ENCODE measurements at places on chromosomes 5 and 9. TPM values are rescaled to one million over a fixed set of nuclear protein-coding genes. Genes with fewer than 3 reads are reported as not detected.

The SHOC1 gene
- not detected for total RNA-seq

The SHB gene
- total RNA-seq = 0.81 TPM

The GZMA gene
- not detected for total RNA-seq

The PDGFRB gene
- 1.8 TPM for total RNA-seq

The TIMD4 gene
- not detected for total RNA-seq

The SHISAL2B gene
- not detected for total RNA-seq

The ENG gene
- total RNA-seq = 4.8 TPM

The DNAI1 gene
- not detected for total RNA-seq

The TMEM252 gene
- total RNA-seq = not detected

The NDUFAF2 gene
- total RNA-seq = 20.0 TPM

The SOHLH1 gene
- not detected for total RNA-seq

The FCN2 gene
- total RNA-seq = not detected

The SH3TC2 gene
- not detected for total RNA-seq

The IL9 gene
- not detected for total RNA-seq

The EQTN gene
- total RNA-seq = not detected

The GRM6 gene
- total RNA-seq = not detected

The MAP1B gene
- total RNA-seq = 0.10 TPM

The PCDHB16 gene
- not detected for total RNA-seq

The SOX30 gene
- total RNA-seq = 0.47 TPM

The CDH18 gene
- total RNA-seq = not detected

The PLAC8L1 gene
- 0.37 TPM for total RNA-seq

The CCDC152 gene
- total RNA-seq = 6.9 TPM

The PRSS3 gene
- total RNA-seq = not detected

The TAF7 gene
- 86.7 TPM for total RNA-seq

The C5orf63 gene
- 20.4 TPM for total RNA-seq

The IRF1 gene
- total RNA-seq = 126 TPM

The GPSM1 gene
- total RNA-seq = 1.9 TPM

The FCHSD1 gene
- 63.2 TPM for total RNA-seq

The ZNF367 gene
- total RNA-seq = 4.3 TPM

The SPAAR gene
- total RNA-seq = not detected

The IL5 gene
- total RNA-seq = not detected

The FAM78A gene
- total RNA-seq = 22.9 TPM

The PMPCA gene
- 67.2 TPM for total RNA-seq

The PCDHA12 gene
- total RNA-seq = not detected

The ATP10B gene
- not detected for total RNA-seq

The FBXL7 gene
- not detected for total RNA-seq

The RBM27 gene
- total RNA-seq = 28.5 TPM

The FAM221B gene
- total RNA-seq = not detected

The SPACA9 gene
- 1.2 TPM for total RNA-seq

The PCA3 gene
- total RNA-seq = not detected

The C5orf22 gene
- total RNA-seq = 27.1 TPM

The ZDHHC11B gene
- total RNA-seq = 0.07 TPM

The BAAT gene
- not detected for total RNA-seq

Measured in activated B cell treated with CpG ODN at 0.5 μM for 24 hours (primary cell).